ENCODE measurements at places on chromosomes 11 and 22.

- DNase-seq, result no peak
These were observed 2.9 kb upstream of the HDAC10 start for GRCh38 chr22:50253941-50254340.

GRCh38 chr11:64665411-64665821 lies 57.6 kb downstream of the NRXN2 start:
- no peak for DNase-seq

GRCh38 chr22:44585559-44586350 lies 87.7 kb upstream of the RTL6 start:
- no peak for DNase-seq

DNA sequence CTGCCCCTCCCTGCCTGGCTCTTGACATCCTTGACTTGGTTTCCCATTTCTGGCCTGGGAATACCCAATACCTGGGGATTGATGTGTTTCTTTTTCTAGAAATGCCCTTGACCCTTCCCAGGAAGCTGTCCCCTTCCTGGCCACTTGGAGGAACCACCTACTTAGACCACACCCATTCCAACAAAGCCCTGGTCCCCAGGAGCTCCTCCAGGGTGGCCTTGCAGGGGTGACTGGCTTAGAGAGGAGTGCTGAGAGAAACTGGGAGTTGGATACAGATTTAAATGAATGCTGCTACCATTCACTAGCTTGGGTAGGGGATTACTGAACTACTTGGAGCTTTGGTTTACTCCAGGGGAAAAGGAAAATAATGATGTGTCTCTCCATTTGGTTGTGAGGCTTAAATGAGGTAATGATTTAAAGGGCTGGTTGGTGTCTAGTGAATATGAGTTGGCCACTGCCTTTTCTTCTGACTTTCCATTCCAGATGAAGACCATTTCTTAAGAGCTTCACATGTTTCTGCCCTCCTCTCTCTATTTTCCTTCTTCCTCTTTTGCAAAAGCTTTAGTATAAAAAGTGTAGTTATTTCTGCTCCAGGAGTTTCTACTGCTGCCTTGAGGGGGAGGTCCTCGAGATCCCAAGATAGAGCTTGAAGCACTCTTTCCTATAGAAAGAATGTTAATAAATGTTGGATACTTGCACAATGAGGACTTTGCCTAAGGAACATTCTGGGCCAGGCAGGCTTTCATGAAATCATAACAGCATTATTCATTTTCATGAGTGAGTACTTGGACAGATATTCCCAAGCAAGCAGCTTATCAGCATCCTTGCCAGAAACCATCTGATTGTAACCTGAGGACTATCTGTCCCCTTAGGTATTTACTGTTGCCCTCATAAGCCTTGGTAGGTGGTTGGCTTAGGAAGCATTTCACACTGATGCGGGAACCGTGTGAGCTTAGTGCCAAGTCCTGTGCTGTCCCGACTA lies 22.4 kb downstream of the PANX1 start:
- no peak for DNase-seq

DNA sequence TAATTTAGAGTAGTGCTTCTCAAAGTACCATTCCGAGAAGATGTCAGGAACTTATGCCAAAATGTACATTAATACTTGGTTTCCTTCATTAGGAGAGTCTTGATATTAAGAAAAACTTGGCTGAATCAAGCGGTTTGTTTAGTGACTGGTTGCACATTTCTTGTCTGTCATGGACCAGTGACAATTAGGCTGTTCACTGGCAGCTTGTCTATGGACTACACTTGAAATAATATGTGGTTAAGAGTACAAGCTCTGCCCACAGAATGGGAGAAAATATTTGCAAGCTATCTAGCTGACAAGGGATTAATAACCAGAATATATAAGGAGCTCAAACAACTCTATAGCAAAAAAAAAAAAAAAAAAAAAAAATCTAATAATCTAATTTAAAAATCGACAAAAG lies 24.6 kb downstream of the COA4 start:
- DNase-seq, result no peak

DNA sequence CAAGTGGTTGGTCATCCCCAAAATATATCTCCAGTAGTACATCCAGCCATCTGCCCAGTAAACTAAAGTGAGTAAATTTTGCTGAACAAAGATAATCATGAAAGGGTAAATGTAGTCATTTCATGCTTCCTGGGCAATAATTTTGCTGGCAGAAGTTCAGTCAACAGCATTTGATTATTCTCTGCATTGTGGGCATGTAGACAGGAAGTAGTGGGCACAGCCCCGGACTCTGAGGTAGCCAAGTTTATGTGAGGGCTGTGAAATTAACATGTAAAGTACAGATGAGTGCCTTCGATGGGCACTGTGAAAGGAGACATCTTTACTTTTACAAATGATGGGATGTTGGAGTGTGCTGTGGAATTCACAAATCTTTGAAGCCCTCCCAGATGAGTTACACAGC lies 312.2 kb upstream of the MTNR1B start:
- no peak for DNase-seq

DNA sequence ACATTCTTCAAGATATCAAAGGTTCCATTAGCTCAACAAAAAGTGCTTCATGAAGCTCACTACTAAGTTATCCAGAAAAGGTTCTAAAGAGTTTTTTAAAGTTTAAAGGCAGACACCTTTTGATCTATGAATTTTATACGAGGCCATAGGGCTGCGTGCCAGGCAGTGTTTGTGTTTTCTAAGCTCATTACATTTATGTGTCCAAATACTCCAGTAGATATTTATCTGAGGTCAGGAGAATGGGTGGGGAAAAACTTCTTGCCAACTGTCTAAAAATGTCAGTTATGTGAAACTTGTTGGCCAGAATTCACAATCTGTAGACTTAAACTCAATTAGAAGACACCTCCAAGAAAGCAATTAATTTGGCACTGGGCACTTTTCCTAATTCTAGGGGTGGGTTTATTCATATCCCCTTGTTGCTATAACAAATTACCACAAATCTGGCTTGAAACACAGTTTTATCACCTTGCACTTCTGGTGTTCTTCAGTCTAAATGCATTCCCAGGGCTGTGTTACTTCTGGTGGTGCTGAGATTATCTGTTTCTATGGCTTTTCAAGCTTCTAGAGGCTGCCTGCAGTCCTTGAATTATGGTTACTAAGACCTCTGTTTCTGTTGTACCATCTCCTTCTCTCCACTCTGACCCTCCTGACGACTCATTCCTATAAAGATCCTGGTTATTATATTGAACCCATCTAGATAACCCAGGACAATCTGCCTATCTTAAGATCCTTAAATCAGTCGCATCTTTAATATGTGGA lies 1030.4 kb upstream of the CNTN5 start:
- DNase-seq, result no peak

GRCh38 chr22:27380855-27381254 lies 420.7 kb downstream of the MN1 start:
- DNase-seq, result no peak

DNA sequence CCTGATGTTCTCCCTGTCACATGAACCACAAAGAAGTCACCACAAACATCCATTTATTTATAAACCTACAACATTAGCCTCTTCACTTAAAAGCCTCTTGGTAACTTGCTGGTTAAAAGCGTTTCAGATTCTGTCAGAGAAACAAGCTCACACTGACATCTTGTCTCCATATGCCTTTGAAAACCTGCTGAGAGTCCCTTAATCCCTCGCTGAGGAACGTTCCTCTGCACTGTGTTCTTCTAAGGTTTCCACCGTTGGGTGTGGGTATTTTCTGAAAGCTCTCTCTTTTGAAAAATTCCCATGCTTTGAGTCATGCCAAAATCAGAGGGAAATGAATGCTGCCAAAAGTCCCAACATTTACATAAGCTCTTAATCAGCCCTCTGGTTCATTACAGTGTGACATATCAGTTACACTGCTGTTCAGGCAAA lies 149.8 kb downstream of the CCDC34 start:
- DNase-seq, result no peak

DNA sequence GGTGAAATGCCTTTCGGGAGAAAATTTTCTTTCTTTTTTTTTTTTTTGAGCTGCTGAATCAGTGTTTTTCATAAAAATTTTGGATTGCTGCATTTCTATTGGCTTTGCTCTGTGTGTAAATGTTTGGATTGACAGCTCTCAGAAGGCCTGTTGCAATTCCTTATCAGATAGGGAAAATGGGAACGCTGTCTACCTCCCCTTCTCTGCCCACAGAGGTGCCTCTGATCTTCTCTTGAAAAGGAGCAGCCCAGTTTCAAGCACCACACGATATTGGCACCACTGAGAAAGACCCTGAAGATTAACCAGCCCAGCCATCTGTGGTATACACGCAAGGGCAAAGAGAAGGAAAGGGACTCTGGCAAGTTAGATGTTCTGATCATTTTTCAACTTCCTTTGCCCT lies 1272.2 kb downstream of the LRRC4C start:
- no peak for DNase-seq
